ENCODE measurements at places on chromosomes 16 and 17.

DNA sequence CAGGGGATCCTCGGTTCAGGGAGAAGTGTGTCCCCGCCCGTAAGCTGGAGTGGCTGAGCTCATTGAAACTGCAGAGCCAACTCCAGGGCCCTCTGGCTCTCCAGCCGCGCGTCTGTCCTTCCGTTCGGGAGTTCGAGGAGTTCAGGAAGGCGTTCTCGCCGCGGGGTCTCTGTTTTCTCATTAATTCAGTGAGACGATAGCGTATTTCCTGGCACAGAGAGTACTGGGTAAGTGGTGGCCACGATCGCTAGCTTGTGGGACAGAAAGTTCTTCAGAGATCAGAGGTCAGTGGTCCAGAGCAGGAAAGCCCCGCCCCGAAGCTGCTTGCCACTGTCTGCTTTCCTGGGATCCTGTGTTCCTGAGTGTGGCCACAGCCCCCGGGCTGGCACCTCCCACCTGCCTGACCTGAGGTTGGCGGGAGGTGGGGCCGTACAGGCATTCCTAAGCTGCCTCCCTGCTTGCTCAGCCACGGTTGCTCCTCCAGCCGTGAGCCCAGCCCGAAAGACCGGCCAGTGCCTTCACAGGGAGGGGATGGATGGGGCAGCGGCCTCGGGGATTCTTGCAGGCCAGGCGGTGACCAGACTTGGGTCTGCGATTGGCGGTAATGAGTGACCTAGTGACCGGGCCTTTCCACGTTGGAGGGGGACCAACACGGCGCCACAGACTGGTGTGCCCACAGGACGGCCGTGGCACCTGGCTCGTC, 8.9 kb downstream of the BAIAP2 start:
- no peak for DNase-seq

GRCh38 chr16:88856122-88856827, 472 bp downstream of the GALNS start:
- no peak for DNase-seq

DNA sequence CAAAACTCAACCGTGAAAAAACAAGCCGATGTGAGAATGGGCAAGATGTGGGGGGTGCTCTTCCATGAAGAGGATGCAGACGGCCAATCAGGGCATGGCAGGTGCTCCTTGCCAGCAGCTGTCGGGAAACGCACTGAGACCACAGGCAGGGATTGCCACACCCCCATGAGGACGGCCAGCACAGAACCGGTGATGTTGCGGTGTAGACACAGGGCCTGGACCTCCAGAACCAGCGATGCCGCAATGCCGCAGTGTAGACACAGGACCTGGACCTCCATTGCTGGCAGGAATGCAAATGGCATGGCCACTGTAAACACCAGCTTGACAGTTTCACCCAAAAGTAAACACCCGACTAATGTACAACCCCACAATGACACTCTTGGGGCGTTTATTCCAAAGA, 164.9 kb downstream of the BANP start:
- DNase-seq: no peak

DNA sequence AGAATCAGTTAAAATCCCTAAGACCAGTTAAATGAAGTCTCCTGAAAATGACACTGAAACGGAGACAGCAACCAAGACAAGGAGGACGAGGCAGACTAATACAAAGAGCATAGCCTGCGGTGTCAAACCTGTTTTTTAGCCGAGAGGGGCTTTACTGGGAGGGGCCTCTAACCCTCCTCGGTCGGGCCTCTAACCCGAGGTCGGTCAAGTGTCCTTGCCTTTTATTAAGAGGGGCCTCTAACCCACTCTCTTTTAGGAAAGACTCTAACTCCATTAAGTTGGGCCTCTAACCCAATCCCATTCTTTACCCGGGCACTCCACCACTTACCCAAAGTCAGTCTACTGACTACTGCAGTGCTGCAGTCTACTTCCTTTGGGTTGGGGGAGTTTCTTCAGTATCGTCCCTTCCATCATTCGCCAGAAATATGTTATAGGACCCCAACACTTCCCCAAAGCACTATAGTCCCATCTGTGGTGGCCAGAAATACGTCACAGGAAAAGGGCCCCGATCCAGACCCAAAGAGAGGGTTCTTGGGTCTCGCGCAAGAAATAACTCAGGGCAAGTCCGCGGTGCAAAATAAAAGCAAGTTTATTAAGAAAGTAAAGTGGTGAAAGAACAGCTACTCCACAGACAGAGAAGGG, 39.2 kb upstream of the ARL4D start:
- DNase-seq: no peak

- no peak for DNase-seq
These were observed 348.1 kb downstream of the FOXL1 start for GRCh38 chr16:86926181-86927094.
